Stimulated activated naive CD8-positive, alpha-beta T cell treated with anti-CD3 and anti-CD28 coated beads, Interleukin-15, amount 100 ng/mL, for 72 hours (primary cell): ENCODE measurements at places on chromosomes 3 and 15.

GRCh38 chr3:20772869-20773268, 586.9 kb upstream of the SGO1 start:
- no peak for DNase-seq

DNA sequence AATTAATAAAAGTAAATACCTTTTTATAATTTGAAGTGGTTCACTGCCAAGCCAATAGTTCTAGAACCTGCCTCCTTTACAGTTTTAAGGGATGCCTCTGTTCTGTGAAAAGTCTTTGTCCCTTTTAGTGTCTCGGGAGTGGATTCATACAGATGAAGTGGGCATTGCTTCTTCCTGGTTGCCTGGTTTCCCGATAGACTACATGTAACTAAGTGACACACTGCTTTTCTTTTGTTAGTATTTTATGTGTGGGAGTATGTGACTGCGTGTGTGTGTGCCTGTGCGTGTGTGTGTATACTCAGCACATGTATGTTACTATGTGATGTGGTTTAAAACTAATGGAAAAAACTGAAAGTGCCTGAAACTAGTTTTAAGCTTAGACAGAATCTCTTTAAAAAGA, 21.1 kb downstream of the PSMD6 start:
- no peak for DNase-seq

DNA sequence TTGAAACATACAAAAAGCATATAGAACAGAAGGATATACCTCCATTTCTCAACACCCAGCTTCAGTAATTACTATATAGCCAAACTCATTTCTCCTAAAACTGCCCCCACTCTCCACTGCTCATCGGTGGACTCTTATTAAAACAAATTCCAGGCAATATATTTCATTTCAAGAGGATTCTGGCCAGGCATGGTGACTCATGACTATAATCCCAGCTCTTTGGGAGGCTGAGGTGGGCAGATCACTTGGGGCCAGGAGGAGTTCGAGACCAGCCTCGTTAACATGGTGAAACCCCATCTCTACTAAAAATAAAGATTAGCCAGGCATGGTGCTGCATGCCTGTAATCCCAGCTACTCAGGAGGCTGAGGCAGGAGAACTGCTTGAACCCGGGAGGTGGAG, 40.9 kb downstream of the SNX4 start:
- DNase-seq: no peak

- no peak for DNase-seq
Observed at GRCh38 chr3:138691351-138691750, 82.8 kb downstream of the FAIM start.

DNA sequence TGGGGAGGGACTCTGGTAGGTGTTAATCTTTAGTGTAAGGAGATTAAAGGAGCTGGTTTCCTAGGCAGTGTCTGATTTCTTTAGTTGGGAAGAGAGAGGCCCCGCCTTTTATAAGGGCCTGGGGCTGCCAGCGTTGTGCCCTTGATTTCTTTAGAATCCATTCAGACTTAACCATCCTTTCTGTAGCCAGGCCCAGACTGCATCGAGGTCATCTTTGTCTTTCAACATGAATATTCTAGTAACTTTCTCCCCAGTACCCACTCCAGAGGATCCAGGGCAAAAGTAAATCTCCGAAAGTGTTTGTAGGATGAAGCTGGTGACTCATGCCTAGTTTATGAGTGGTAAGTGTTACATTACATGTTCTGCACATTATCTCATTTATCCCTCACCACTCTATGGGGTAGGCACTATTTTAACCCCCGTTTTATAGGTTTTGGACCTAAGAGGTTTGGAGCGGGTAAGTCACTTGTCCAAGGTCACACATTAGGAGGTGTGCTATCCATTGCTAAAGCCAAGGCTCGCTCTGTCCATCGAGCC, 11.8 kb upstream of the USP3 start:
- no peak for DNase-seq

GRCh38 chr3:151197981-151198767, 4.8 kb downstream of the GPR171 start:
- no peak for DNase-seq

- DNase-seq: no peak
Observed at GRCh38 chr3:104982130-104982529, 384.6 kb upstream of the ALCAM start.

DNA sequence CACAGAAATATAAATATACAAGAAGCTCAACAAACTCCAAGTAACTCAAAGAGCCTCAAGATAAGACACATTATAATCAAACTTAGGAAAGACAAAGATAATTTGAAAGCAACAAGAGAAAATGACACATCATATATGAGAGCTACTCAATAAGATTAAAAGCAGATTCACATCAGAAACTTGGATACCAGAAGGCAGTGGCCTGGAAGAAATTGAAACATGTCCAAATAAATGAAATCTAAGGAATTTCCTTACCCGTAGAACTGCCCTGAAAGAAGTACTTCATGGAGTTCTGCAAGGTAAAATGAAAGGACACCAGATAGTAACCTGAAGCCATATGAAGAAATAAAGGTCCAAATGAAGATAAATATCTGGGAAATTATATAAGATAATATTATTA, 113.9 kb downstream of the LSAMP start:
- DNase-seq: no peak

- DNase-seq: no peak
Observed at GRCh38 chr15:48084759-48085590, 35.8 kb upstream of the SLC24A5 start.

DNA sequence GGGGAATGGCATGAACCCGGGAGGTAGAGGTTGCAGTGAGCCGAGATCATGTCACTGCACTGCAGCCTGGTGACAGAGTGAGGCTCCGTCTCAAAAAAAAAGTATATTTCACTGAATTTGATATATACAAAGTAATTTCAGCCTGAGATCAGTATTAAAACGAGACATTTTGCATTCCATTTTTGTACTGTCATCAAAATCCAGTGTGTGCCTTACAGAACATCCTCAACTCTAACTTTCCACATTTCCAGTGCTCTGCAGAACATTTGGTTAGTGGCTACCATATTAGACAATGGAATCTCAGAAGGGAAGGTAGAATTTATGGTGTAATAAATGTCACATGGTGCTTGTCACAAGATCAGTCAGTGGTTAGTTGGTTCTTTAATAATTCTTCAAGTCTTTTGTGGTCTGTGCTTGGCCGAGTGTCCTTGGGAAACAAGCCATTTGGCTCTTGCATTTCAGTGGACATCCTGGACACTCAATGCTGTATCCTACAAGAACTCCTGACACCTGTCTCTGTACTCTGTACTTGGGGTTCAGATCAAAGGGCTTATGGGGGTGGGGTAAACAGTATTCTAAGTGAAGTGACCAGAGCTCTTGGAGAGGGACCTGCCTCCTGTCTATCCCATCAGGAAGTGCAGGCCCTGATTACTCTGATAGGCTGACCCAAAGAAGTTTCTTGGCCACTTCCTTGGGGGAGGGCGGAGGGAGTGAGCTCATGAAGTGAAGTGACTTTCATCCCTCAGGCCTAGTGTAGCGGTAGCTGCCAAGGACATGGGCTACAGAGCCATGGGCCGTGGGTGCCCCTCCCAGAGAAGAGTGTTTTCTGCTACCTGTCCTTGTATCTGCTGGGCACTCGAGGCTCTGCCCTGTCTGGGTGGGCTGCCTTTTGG, 3.7 kb downstream of the ACVR2B start:
- DNase-seq: no peak

GRCh38 chr3:52109611-52110301, 44.5 kb downstream of the POC1A start:
- DNase-seq: no peak

GRCh38 chr15:83476708-83477107, 29.6 kb downstream of the SH3GL3 start:
- DNase-seq: no peak

GRCh38 chr3:122943828-122944190, 83.8 kb downstream of the SEMA5B start:
- DNase-seq: no peak

- DNase-seq: no peak
Observed at GRCh38 chr3:85737846-85738245, 779.1 kb downstream of the CADM2 start.

DNA sequence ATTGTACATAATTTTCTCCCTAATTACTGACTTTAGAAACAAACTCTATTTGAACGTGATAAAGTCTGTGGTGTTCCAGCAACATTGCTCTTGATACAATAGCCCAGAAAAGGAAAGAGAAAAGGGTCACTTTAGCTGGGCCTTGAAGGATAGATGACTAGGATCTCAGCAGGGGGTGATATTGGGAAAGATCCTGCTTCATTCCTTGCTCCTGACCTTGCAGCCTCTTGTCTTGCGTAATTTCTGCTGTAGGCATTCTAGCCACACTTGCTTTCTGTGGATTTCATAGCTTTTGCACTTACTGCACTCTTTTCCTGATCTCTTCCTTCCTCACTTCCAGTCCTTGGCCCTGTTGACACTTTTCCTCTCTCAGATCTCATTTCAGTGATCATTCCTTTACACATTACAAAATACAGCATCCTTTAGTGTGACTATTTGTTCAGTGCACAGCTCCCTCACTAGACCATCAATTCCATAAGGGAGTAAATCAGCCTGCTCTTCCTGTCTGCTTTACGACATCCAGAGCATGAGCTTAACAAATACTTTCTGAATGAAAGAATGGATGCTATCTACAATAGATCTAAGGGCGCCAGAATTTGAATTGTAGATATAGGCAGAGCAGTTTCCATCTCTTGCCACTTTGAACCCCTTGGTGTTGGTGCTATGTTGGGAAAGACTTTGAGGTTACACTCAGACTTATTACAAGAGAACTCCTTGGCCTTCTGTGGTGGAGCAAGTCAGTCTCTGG, 559.6 kb upstream of the MDFIC2 start:
- no peak for DNase-seq

DNA sequence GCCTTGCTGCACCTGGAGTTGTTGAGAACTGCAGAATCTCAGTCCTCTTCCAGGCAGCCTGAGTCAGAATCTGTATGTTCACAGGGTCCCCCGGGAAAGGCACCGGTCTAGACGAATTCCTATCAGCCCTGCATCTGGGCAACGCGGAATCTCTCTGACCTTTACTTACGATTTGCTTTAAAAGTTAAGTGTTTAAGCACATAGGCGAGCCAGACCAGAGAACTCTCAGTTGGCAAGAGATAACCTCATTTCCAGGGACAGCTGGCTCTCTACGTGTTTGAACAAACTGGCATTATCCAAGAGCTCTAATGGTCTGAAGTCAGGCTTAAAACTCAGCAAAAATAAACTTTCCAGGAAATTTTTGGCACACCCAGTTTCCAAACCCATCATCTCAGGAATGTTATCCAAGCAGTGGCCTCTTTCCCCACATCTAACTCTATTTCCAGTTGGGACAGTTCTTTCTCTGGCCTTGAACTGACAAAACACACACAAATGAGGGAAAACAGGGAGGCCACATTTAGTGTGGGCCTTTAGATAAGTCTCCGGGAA, 53.4 kb downstream of the HES1 start:
- DNase-seq: no peak

GRCh38 chr3:46660543-46661523, 32.6 kb downstream of the ALS2CL start:
- DNase-seq: no peak

DNA sequence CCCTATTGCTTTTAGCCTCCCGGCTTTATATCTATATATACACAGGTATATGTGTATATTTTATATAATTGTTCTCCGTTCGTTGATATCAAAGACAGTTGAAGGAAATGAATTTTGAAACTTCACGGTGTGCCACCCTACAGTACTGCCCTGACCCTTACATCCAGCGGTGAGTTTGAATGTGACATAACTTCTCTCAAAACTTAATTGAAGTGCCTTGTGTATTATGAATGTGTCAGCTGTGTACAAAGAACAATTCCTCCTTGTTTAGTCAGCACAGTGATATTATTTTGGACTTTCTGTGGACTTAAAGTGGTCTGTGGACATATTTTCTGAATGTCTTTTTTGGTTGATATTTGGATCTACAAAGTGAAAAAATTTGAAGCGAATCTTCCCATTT, 220 bp downstream of the TP63 start:
- DNase-seq: no peak

DNA sequence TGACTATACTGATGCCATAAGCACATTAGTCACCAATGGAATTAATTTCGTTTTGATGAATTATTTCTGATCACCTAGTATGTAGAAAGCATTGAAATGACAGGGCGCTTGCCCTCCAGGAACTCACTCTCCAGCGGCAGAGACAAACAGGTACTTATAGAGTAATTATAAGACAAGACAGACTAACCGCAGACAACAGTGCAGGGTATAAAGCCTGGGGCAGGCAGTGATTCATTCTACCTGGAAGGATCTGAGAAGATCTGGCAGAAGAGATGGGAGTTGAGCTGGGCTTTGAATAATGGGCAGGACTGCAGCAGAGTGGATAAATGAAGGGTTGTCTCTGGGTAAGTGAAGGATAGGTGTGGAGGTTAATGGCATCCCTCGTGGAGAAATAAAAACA, 331.8 kb downstream of the FGF12 start:
- DNase-seq: no peak

GRCh38 chr3:79297245-79297960, 470.4 kb downstream of the ROBO1 start:
- no peak for DNase-seq

GRCh38 chr3:58617338-58617761, 40.2 kb upstream of the FAM107A start:
- no peak for DNase-seq
